ENCODE measurements at places on chromosomes 16 and 17.

DNA sequence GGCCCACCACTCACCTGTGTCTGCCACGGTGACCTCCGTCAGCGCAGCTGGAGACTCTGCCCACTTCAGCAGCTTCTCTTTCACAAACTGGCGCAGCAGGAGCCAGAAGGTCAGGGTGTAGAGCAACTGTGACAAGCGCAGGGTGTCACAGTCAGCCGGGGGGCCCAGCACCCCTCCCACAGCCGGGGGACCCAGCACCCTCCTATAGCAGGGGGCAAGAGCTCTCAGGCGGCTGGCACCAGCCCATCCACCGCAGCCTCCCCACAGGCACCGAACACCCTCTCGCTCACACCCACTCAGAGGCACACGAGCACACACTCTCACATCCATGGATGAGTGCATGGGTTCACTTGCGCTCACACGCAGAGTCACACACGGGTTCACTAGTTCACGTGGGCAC is 28.8 kb downstream of the CTU2 start:
- no peak for DNase-seq

DNA sequence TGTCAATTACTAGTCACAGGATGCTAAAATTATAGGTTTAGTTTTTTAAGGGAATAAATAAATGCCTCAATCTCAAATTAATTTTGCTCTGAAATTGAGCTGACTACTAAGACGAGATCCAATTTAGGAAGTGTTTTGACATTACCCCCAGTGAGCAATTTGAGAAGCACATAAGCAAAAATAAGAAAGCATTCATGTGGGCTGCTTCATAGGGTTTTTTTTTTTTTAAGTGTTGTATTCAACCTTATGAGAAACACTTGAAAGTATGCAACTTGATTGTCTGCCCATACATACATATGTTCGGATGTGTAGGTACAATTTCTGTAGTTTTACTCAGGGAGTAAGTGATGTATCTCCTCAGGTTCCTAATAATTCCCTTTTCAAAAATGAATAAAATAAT is 77.6 kb downstream of the PRKCA start:
- no peak for DNase-seq

- DNase-seq = no peak
Observed at GRCh38 chr17:43791589-43791988, 11.4 kb downstream of the CFAP97D1 start.

- DNase-seq = peak; percentile 50
Observed at GRCh38 chr17:82333279-82334171, at the start of gene SECTM1. SECTM1 (minus strand) TSS chr17:82333766; CDS start chr17:82327240, 6,526 bp downstream.

DNA sequence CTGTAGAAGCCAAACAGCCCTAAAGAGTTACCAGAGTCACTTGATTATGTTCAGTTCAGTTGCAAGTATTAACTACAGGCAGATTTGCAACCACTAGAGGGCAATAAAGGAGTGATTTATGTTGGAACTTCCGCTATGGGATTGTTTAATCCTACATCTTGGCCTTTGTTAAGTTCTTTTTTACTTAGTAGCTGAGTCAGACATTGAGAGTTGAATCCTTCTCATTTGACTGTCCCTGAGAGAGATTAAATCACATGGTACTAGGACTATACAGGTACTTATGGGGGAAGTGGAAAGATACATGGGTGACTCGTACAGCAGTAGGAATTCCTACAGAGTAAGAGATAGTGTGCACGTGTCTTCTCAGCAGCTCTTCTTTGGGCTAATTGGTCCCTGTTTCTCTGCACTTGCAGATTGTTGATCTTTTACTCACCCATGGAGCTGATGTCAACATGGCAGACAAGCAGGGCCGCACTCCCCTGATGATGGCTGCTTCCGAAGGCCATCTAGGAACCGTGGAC is 40.3 kb downstream of the CYB561 start:
- no peak for DNase-seq

- peak; percentile 89 for DNase-seq
Observed at GRCh38 chr17:81733507-81734404, 21.7 kb downstream of the SLC25A10 start.

- no peak for DNase-seq
Observed at GRCh38 chr17:16569358-16569712, 331 bp upstream of the ZNF287 start.

- DNase-seq = no peak
Observed at GRCh38 chr16:17105239-17105797, 365.4 kb downstream of the XYLT1 start.

DNA sequence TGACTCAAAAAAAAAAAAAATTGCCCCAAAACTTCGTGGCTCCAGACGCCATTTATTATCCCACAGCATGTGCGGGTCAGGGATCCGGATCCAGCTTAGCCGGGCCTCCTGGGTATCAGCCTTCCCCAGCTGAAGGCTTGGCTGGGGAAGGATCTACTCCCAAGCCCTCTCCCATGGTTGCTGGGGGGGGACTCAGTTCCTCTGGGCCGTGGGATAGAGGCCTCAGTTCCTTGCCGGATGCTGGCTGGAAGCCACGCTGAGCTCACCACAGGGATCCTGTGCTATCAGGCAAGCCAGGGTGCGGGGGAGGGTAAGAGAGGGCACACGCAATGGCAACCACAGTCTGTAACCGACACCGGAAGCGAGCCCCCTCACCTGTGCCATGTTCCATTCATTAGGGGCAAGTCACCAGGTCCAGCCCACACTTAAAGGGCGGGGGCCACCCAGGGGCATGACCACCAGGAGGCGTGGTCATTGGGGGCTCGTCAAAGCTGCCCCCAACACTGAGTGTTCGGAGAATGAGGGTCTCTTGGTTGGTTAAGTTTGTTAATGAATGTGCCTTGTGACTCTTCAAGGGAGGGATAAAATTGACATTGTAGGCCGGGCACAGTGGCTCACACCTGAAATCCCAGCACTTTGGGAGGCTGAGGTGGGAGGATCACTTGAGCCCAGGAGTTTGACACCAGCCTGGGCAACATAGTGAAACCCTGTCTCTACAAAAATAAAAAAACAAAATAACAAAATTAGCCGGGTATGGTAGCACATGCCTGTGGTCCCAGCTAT is 210.0 kb upstream of the GSE1 start:
- DNase-seq = peak; percentile 42

DNA sequence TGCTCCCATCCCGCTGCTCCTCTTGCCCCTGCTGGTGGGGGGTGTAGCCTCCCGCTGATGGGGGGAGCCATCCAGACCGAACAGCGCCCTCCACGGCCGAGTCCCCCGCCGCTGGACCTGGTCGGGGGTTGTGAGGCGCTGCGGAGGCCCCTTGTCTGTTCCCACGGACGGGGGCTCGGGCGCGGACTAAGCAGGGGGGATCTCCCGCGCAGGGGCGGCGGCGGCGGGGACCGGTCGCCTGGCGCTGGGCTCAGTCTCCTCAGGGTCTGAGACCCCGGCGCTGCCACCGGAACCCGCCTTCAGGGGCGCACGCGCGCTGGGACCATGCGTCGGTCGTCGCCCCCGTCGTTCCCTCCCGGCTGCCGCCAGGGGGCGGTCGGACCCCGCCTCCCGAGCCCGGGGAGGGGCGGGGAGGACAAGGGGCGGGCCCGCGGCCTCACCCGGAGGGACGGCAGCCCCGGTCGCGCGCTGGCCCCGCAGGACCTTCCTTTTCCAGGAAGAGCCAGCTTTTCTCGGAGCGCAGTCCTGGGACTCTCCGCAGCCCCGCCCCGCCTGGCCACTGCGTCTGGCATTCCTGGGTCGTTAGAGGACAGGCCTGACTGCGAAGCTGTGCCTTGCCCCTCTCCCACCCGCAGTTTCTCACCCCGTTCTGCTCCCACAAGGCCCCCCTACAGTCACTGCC is 6.3 kb upstream of the IL32 start:
- peak; percentile 94 for DNase-seq

- peak; percentile 24 for DNase-seq
Observed at GRCh38 chr17:12730931-12731521, 58.3 kb upstream of the ARHGAP44 start.

- DNase-seq = peak; percentile 91
Observed at GRCh38 chr17:63774141-63774968, at the start of gene DDX42. DDX42 (plus strand) TSS chr17:63774170; CDS start chr17:63787050, 12,880 bp downstream.

GRCh38 chr16:50681021-50681885 is at the start of gene SNX20:
SNX20 (minus strand) TSS chr16:50681312; CDS start chr16:50677526, 3,786 bp downstream.
- no peak for DNase-seq

DNA sequence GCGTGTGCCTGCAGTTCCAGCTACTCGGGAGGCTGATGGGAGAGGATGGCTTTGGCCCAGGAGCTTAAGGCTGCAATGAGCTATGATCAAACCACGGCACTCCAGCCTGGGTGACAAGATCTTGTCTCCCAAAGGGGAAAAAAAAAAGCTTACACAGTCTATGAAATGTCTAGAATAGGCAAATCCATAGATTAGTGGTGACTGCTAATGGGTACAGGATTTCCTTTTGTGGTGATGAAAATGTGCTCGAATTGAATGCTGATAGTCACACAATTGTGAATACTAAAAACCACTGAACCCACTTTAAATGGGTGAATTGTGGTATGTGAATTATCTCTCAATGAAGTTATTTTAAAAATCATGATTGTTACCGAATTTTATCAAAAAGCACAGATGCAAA is 14.9 kb downstream of the USP7 start:
- DNase-seq = no peak

DNA sequence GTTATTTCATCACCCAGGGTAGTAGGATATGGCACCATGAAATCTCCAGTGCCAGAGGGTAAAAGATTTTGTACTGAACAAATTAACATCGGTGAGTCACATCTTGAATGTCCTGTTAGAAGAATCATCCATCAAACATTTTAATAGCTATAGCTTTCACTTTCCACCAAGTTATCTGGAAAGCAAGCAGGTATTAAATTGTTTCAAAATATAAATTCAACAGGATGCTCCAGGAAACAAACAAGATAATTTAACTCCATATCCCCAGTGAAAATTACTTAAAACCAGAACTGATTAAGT is 2.4 kb downstream of the VEZF1 start:
- no peak for DNase-seq

GRCh38 chr17:77736199-77736585 is 222.3 kb upstream of the TNRC6C start:
- DNase-seq = no peak

- no peak for DNase-seq
Observed at GRCh38 chr17:19248151-19248927, 11.2 kb downstream of the EPN2 start.

GRCh38 chr17:61403801-61404662 is 4.4 kb downstream of the TBX2 start:
- no peak for DNase-seq

DNA sequence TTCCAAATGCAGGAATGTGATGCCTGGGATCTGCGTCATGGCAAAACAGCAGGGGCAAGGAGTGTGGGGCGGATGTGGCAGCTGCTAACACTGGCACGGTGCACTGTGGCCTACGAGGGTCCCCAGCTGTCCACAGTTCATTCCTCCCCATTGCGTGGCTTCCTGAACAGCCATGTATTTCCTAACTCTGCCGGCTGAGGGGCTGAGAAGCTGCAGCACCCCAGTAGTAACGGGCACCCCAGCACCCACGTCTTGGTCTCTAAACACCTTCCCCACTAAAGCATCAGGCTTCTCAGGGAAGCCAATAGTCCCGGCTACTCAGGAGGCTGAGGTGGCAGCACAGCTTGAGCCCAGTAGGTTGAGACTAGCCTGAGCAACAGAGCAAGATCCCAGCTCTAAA is 47.6 kb downstream of the LMF1 start:
- no peak for DNase-seq

- no peak for DNase-seq
Observed at GRCh38 chr16:73432850-73433730, 385.2 kb upstream of the ZFHX3 start.

GRCh38 chr16:10590342-10590741 is 9.9 kb upstream of the EMP2 start:
- DNase-seq = no peak

- no peak for DNase-seq
Observed at GRCh38 chr17:47882247-47882646, 13.8 kb upstream of the SP2 start.

DNA sequence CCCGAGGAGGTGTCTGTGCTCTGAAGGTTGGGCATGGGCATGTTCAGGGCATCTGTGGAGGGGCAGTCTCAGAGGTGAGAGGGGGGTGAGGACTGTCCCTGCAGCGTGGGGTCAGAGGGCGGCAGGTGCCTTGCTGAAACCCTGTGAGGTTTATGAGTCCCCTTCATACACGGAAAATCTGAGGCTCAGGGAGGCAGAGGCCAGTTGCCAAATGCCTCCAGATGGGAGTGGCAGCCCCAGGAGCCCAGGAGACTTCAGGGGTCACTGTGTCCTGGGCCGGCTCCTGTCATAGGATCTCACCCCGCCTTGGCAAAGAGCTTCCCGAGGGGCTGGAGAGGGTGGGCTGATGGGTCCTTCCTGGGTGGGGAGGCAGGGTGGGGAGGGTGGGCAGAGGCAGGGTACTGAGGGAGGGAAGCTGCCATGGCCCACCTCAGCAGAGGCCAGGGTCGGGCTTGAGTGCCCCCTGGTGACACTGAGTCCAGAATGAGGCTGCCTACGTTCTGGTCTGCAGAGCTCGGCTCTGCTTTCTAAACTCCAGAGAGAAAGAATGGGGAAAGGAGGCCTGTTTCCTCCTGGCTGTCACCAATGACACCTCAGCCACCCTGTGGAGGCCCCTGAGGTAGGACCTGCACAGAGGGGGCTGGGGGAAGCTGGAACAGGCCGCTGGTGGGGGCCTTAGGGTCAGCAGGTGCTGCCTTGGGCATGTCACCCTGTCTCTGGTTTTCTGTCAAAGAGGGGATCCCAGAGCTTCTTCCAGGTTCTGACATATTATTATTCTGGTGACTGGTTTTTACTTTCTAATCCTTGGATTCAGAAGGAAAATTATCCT is 1.1 kb downstream of the LGALS9 start:
- DNase-seq = no peak

DNA sequence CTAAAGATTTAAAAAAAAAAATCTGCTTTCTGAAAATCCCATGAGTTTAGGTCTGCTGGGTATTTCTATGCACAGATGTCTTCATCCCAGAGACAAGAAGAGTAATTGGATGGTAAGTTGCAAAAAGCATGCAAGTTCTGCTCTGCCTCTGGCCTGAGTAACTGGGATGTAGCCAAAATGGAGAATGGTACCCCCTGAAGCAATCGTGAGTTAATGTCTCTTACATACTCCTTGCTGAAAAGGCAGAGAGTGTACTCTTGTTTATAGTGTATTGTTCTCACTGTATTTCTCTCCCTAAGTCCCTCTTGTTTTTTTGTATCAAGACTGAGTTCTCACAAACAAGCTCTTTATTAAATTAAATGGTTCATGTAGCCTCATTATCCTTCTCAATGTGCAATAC is 259.0 kb downstream of the IRX3 start:
- no peak for DNase-seq

DNA sequence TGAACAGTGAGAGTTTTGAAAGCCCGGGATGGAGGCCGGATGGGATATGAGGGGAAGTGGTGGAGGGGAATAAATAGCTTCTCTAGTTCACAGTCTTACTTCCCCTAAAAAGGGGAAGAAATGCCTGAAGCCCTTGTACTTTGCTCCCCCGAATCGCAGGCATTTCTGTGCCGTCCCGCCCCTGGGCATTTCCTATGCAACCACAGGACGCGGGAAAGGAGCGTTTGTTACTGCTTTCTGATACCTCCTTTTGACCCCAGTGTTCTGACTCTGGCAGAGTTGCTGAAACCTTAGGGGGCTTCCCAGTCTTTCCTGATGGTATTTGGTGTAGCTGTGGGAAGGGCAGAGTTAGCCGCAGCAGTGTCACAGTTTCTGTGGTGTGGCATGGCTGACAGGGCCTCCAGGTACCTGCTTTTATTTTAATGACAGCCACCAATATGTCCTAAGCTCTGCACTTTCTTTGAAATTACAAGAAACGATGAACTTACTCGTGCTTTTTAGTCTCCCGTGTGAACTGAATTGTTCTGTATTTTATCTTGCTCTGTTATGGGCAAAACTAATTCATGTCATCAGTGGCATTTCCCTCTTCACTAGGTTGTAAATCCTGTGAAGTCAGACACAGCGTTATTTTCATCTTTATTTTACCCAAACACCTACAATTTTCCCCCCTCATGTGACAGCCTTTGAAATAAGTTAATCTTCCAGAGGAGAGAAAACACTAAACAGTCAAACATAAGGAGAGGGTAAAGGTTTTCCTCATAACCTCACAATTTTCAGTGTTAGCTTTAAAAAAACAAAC is 27.1 kb downstream of the USP10 start:
- peak; percentile 36 for DNase-seq

Data from WTC11 (cell line).